HT1080 (cell line): ENCODE measurements at places on chromosomes 13 and 19.
A peak's percentile ranks its signal among the peaks of the same experiment; 100 is the strongest.

- DNase-seq, result no peak
Measured at GRCh38 chr19:35246466-35247092, 2.2 kb upstream of the LSR start.

DNA sequence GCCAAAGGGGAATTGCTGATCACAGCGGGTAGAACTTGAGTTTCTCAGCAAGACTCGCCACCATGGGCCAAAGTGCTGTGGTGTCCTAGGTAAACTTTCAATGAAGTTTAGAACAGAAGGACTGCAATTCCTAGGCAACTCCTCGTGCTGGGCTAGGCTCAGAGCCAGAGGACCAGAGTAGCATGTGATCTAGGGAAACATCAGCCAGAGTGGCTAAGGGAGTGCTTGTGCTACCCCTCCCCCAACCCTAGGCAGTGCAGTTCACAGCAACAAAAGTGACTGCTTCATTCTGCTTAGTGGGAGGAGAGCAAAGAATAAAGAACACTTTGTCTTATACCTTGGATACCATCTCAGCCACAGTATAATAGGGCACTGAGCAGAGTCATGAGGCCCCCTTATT, 1658.6 kb upstream of the MIR17HG start:
- no peak for DNase-seq

DNA sequence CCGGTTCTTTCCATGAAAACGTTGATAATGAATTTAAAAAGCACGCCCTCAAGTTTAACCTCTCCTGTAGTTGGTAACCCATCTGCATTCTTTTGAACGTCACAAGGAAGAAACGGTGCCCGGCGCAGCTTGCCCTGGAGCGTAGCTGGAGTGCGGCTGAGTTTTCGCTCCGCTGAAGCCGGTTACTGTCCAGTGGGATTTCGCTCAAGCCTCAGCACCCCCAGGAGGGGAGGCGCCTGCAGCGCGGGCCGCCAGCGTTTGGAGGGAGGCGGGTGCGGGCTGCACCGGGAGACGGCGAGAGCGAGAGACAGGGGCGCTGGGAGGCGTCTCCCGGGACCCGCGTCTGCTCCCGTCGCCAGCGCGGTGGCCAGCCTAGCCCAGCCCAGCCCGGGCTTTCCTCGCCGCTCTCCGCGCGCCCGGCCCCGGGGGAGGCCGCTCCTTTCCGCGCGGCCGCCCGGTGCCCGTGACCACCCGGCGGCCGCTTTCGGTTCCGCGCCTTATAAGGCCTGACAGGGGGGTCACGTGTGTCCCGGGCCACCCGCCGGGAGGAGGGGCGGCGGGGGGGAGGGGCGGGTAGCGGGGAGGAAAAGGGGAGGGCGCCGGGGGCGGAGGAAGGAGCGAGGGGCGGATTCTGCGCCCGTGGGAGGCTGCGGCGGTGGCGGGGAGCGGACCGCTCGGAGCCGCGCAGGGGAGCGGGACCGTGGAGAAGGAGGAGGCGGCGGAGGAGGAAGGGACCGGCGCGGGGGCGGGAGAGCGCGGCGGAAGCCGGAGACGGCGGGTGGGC, 8.3 kb upstream of the DGKH start:
- DNase-seq, result peak; percentile 76

DNA sequence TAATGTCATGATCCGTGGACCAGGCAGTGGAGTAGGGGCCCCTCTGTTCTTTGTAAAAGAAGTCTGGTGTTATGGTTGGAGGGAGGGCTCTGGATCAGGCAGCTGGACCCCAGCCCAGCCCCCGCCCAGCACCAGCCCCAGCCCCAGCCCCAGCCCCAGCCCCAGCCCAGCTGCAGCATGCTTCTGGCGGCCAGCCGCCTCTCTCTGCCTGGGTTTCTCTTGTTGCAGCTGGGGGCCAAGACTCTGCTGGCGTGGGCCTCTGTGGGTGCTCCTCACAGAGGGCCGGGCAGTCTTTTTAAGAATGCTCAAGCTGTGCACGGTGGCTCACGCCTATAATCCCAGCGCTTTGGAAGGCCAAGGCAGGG, 17.9 kb downstream of the DOT1L start:
- DNase-seq, result no peak

DNA sequence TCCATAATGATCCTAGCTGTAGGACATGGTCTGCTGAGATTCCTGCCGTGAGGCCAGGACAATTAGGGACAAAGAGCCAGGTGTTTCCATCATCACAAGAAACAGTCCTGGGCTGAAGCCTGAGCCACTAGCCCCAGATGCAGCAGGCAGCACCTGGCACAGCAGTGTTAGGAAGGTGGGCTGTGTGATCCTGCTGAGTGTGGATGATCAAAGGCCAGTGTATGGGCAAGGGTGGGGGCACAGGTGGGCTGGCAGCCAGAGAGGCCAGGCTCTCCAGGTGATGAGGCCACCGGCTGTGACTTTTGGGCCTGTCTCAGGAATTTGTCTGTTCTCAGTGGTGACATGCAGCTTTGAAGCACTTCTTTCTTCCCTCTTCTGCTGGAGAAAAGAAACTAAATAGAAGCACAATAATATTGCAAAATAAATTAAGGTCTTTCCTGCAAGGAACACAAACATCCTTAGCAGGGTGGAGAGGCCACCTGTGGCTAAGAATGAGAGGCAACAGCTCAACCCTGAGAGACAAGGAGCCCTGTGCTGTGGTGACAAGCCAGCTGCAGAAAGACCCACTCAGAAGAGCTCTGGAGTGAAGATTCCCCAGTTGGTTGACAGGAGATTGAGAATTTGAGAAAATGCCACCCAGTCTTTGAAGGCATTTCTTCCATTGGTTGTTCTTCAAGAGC, 127.6 kb downstream of the KATNAL1 start:
- DNase-seq, result no peak
